ENCODE measurements at places on chromosomes 7 and 10. TPM values are rescaled to one million over a fixed set of nuclear protein-coding genes. Genes with fewer than 3 reads are reported as not detected.

Gene NXPH1
- 0.25 TPM for total RNA-seq

Gene NPFFR1
- not detected for total RNA-seq

- H3K36me3 ChIP-seq = no peaks in the 10 kb centered on the region
- peaks cover 31% of the 10 kb centered on the region for H3K4me1 ChIP-seq
- no peaks in the 10 kb centered on the region for H3K27me3 ChIP-seq
- peak overlapping the region; percentile 61 for H3K27ac ChIP-seq
- H3K4me3 ChIP-seq = no peak overlapping the region
Measured at GRCh38 chr10:110802551-110803238, 69.0 kb upstream of the PDCD4 start.

GRCh38 chr10:113071446-113071845 is 121.4 kb downstream of the TCF7L2 start:
- no peaks in the 10 kb centered on the region for H3K36me3 ChIP-seq
- H3K27me3 ChIP-seq = no peaks in the 10 kb centered on the region
- peaks cover 42% of the 10 kb centered on the region for H3K4me1 ChIP-seq
- no peak for DNase-seq

DNA sequence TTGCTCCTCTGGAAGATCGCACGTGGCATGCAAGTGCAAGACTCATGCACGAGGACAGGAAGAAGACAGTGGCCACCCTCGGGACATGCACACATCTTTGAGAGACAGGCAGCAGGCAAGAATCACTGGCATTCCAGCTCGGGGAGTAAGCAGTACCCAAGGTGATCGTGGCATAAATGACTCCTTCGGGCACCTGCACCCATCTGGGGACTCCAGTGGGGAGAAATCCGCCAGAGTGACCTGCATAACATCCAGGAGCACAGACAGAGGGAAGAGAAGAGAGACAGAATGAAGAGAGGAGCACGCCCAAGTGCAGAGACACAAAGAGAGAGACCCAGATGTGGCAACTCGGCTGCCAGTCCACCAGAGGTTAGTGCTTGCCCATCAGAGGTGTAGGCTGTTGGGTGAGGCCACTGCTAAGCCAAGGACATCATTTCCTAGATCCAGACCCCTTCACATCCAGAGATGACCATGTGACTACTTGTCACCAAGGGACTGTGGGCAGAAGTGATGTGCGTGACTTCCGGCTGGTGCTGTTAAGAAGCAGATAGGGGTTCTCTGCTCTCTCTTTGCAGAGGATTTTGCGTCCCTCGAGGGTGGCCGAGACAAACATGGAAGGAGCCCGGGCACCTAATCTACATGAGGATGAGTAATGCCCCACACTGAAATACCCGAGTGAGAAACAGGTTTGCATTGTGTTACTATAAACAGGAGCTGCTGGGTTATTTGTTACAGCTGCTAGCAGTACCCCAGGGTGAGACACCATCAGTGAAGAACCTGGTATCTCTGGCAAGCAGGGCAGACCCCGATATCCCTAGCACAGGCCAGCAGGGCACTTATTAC is 80.6 kb downstream of the VWA2 start:
- peaks cover 5% of the 10 kb centered on the region for H3K4me1 ChIP-seq
- H3K4me3 ChIP-seq = no peak overlapping the region
- no peak for DNase-seq
- peaks cover 7% of the 10 kb centered on the region for H3K36me3 ChIP-seq

All from vagina (tissue), 2 donors.